Hematopoietic multipotent progenitor cell treated with erythropoietin and hydrocortisone succinate and interleukin-3 and kit ligand, for 15 days (in vitro differentiated cells): ENCODE measurements at places on chromosomes 16 and 17.

DNA sequence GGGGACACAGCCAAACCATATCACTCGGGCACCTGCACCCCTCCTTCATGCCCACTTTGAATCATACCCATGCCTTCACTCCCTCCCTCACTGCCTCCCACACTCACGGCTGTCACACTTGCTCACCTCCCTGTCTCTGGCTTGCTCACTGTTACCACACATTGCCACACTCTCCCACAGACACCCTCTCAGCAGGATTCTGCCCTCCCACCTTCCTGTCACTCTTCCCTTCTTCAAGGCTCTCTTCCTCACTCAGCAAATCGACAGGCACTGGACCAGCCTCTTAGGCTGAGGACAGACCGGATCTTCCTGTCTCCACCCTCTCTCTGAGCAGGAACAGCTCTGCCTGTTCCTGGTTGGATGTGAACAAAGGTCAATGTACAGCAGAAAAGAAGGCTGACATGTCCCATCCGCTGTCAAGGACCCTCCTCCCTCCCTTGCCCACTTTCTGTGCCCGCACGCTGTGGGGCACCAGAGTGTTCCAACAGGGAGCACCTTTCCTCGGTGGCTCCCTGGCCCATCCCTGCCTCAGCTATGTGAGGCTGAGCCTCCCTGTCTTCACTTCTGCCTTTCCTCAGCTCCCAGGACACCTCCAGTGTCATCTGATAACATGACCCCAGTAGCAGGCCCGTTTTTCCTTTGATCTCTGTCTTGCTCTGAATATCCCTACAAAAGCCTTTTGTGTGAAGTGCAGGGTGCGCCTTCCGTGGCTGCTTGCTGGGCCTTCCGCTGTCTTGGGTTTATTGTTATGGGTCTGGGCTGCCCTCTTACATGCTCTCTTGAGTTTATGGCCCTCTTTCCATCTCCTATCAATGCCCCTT lies 47.0 kb downstream of the CCDC182 start:
- no peak for DNase-seq

DNA sequence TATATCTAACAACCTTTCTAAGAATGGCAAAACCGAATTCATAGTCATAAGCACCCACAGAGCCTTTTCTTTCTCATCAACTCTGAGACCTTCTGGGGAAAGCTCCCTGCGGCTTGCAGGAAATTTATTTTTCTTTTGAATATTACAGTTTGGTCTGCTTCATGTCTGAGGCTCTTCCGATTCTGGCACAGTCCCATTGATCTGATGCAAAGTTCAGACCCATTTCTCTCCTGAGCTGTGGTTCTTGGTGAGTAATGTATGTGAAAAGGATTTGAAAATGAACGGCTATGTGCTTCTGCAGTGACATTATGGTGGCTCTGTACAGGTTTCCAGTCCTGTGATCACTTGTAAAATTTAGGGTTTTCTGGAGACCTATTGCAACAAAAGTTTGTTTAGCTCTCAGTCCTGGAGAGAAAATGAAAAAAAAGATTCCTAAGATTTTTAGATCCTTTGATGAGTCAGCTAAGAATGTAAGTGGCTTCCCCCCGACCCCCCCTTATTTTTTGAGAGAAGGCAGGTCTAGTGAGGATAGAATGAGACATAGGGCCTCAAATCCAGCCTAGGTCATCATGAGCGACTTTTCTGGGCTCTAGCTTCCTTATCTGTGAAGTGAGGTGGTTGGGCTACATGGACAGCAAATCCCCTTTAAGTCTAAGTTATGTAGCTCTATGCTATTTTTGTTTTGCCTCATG lies 4.6 kb downstream of the GAN start:
- DNase-seq = no peak

GRCh38 chr17:65434251-65434650 lies 127.2 kb downstream of the AXIN2 start:
- no peak for DNase-seq

DNA sequence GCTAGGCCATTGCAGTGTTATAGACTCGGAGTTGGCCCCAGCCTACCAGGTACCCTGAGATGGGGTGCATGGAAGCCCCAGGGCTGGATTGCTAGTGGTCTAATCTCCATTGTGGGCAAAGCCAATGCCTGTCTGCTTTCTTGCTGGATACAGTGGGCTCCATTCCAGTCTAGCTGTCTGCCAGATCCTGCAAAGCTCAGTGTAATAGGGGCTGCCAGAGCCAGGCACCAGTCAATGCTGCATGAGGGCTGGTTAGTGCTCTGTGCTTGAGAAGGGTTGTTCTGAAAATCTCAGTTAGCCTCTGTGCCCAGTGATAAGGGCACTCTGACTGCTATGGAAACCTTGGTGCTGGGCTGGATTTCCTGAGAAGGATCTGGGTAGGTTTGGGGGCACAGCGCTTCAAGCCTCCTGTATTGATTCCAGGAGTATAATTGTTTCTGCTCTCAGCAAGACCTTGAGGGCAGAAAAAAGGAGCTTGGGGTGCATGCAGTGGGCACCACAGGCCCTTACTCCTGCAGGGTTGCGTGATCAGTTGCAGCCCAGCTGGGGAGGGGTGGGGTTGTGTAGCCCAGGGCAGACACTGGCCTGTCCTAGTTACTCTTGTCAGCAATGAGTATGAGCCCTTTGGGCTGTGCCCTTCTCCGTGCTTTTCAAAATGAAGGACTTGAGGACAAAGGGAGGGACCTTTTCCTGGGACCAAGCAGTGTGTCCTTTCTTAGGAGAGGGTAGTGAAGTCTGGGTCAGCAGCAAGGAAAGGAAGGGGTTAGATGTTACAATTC lies 19.0 kb downstream of the SMPD3 start:
- DNase-seq = no peak

DNA sequence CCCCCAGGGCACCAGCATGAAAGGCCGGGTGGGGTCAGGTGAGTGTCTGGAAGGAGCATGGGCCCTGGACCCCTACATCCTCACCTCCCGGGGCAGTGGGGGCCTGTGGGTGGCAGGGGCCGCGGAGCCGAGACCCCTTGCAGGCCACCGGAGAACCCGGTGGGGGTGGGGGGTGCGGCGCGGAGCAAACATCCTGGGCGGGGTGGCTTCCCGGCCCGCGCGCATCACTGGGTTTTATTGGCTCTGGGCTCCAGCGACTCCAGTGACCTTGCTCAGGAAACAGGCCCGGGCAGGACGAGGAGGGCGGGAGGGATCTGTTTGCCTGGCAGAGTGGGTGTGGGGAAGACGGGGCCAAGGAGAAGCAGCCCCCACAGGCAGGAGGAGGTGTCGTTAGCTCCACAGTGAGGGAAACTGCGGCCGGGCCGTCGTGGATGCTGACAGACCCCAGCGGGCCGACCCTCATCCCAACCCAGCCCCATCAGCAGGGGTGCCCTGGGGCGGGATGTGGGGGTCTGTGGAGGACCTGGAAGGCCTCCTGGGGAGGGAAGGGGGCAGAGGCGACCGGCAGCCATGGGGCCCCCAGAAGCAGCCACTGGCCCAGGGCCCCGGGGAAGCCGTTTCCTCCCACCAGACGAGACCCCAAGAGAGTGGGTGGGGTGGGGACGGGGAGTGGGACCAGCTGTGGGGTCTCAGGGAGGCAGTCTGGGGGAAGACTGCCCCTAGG lies 10.6 kb downstream of the SSTR5 start:
- no peak for DNase-seq

DNA sequence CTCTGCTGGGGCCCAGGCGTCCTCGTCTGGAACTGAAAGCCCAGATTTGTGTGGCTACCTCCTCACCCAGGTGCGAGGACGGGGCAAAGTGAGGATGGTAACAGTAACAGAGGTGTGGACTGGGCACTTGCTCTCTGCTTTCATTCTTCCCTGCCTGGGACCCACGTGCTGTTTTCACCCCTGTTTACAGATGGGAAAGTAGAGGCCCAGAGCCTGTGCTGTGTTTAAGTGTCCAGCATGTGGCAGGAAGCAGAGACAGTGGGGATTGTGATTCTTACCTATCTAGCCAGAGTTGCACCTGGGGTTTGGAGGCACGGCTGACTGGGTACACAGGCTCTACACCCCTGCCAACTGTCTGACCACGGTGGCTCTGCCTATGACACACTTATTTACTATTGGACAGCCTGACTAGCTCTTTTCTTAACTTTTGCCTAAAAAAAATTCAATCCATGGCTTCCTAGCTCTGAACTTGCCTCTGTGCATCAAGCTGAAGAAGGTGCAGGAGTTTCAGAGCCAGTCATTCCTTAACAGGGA lies 155.4 kb downstream of the CLEC16A start:
- no peak for DNase-seq

DNA sequence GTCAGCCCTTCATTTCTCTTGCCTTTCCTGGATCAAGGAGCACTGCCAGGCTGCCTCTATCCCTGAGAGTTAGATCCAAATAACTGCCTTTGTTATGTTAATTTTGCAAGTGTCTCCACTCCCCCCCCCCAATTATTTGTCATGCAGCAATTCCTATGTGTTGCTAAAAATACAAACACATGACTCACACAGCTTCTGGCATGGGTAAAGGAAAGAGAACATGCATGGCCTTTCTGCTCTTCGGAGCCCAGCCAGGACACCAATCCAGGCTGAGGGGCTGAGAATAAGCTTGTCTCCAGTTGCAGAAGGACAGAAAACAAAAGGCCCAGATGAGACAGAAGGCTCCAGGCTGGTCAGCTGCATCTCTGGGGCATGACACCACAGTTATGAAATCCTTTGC lies 148.0 kb upstream of the TNRC6C start:
- DNase-seq = no peak

GRCh38 chr17:81500047-81500446 lies 12.6 kb downstream of the ACTG1 start:
- no peak for DNase-seq

- peak; percentile 68 for DNase-seq
Observed at GRCh38 chr17:45021607-45022287, 29.7 kb downstream of the DCAKD start.

- DNase-seq = no peak
Observed at GRCh38 chr16:57763285-57764005, 27.9 kb downstream of the KATNB1 start.

DNA sequence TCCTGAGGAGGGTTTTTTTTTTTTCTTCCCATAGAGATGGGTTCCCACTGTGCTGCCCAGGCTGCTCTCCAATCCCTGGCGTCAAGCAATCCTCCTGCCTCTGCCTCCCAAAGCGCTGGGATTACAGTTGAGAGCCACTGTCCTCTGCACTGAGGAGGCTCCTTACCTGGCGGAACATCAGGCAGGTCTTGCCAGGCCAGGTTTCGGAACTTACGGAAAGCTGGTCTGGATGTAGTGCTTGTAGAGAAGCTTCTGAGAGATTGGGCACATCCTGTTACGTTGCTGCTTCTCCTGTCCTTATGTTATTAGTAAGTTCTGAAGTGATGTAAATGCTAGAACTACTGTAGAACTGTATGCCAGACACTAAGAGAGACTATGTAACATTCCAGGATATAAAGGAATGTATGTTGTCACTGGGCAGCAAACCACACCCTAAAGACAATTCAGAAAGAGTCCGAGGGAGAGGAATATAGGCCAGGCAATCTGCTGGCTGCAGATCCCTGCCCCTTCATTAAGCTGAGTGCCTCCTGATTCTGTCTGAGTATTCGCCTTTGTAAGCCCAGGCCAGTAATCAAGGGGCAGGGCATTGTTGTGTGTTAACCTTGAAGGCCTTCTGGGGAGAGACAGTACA lies 21.1 kb downstream of the ETV4 start:
- no peak for DNase-seq

DNA sequence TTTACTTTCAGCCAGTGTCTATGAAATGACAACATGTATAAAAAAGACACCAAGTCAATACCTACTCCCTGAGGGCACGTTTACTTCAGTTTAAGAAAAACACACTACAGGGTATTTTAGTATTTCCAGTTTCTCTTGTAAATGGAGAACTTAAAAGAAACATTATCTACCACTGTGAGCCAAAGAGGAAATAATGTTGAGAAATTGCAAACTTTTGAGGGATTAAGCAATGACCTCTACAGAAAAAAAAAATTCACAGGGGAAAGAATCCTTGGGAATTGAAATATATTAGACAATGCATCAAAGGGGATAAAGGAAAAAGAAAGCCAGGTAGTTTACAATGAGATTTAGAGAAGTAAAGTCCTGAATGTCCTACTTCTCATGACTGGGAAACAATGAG lies 126.0 kb downstream of the KCNJ2 start:
- DNase-seq = no peak

DNA sequence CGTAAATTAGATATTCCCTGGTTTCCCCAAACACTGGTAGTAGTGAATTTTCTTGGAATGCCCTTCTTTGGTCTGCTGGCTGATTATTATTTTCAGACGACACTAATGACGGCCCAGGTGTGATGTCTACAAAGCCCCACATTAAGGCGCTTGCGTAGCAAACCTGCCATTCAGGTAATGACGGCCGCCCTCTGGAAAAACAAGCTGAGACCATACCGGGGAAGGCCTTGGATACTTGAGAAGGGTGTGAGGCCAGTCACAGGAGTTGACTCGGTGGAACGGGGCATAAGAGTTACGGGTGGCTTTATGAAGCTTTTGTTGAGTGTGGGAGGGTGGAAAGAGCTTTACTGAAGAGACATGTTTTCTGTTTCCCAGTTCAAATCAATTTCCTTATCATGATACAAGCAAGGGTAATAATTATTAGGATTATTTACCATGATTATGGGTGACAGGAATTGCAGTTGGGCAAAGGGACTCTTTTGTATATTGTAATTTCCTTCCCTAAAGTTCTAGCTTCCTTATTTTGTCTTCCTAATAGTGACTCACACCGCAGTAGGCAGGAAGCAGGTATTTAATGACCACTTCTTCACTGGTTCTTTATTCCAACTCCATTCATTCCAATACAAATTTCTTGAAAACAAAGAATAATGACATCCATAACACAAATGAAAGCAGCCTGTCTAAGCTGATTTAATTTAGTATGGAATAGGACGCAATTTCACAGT lies 24.8 kb downstream of the KRT23 start:
- DNase-seq = no peak

DNA sequence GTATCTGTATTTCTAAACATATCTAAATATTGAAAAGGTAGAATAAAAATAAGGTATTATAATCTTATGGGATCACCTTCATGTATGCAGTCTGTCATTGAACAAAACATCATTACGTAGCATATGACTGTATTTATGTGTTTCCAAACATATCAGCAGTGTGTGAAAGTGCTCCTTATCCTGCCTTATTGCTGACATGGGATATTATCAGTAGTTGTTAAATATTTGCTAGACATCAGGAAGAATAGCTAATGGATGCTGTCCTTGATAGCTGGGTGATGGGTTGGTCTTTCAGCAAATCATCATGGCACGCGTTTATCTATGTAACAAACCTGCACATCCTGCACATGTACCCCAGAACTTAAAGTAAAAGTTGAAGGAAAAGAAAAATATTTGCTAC lies 59.1 kb upstream of the FAM20A start:
- no peak for DNase-seq
